ENCODE measurements at places on chromosomes 13 and 19. TPM values are rescaled to one million over a fixed set of nuclear protein-coding genes. Genes with fewer than 3 reads are reported as not detected.
A peak's percentile ranks its signal among the peaks of the same experiment; 100 is the strongest.

ACER1 gene
- total RNA-seq: not detected

DNA sequence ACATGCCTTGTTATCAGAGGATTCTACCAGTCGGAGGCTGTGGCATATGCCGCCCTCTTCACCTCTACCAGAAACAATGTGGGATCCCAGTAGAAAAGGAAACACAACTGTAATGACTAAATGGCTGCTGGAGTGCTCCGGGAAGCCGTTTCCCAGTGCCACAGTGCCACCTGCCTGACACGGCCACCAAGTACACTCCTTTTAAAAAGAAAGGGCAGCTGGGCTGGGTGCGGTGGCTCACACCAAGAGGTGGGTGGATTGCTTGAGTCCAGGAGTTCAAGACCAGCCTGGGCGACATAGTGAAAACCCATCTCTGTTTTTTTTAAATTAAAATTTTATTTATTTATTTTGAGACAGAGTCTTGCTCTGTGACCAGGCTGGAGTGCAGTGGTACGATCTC is 67.3 kb downstream of the TRPM4 start:
- no peak overlapping the region for H3K27ac ChIP-seq
- H3K36me3 ChIP-seq: no peaks in the 10 kb centered on the region
- peak; percentile 71 for DNase-seq
- H3K4me1 ChIP-seq: no peaks in the 10 kb centered on the region
- no peaks in the 10 kb centered on the region for H3K27me3 ChIP-seq

ZNF563 gene
- total RNA-seq: 3.4 TPM

DNA sequence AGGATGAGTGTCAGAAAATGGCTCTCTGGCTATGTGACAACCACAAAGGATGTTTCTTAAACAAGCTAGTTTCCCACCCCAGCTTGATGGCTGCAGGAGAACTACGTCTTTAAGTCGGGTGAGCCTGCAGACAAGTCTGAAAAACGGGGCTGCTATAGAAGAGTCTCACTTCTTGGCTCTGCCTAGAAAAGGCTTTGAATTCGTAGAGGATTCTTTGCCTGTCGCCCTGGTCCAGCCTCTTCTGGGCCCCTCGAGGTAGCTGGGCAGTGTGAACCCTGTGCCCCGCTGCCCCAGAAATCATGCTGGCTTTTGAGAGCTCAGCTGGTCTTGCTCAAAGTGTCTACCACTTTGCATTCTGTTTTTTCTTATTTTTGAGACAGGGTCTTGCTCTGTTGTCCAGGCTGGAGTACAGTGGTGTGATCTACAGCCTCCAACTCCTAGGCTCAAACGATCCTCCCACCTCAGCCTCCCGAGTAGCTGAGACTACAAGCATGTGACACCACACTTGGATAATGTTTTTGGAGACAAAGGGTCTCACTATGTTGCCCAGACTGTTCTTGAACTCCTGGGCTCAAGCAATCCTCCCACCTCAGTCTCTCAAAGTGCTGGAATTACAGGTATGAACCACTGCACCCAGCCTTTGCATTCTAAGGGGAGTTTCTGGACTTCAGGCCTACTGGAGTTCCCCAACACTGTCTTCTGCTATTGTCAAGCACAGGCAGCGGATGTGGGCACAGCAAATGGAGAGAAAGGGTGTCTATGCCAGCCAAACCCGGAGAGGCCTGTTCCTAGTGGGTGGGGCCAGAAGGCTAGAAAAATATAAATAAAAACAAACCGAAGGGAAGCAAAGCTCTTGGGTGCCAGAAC is 6.5 kb downstream of the CEBPA start:
- no peak for DNase-seq
- H3K27ac ChIP-seq: no peak overlapping the region
- peaks cover 74% of the 10 kb centered on the region for H3K4me1 ChIP-seq
- no peak overlapping the region for H3K4me3 ChIP-seq

DNA sequence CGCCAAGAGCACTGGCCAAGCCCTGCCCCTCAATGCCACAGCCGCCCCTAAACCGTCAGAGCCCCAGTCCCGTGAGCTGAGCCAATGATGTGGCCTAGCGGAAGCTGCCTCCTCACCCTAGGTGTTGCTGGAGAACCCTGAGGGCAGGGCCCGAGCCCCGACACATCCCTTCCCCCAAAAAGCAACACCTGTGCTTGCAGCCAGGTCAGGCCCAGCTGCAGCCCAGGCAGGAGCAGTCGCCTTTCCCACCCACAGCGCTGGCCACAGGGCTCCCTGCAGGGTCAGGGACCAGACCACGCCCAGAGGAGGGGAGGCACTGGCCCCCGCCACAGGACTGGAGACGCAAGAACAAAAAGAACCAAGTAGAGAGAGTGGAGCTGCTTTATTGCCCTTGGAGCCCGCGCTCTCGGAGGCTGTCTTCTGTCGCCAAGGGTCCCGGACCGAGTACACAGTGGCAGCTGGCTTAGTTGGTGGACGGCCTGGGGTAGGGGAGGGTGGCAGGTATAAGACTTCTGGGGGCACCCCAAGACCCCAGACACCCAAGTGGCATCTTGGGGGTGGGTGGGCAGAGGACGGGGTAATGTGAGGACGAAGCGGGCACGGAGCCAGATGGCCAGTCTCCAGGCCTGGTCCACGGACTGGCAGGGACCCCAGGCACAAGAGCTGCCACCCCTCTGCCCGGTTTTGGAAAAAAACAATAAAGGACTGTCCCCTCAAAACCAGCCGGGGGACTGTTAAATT is 3.3 kb downstream of the P2RY11 start:
- H3K36me3 ChIP-seq: no peaks in the 10 kb centered on the region
- H3K4me3 ChIP-seq: no peak overlapping the region
- DNase-seq: no peak
- peak overlapping the region; percentile 79 for H3K27ac ChIP-seq
- no peaks in the 10 kb centered on the region for H3K27me3 ChIP-seq

STOML3 gene
- total RNA-seq: 0.16 TPM

All from Caco-2 (cell line).